ENCODE measurements at places on chromosomes 5 and 9.

DNA sequence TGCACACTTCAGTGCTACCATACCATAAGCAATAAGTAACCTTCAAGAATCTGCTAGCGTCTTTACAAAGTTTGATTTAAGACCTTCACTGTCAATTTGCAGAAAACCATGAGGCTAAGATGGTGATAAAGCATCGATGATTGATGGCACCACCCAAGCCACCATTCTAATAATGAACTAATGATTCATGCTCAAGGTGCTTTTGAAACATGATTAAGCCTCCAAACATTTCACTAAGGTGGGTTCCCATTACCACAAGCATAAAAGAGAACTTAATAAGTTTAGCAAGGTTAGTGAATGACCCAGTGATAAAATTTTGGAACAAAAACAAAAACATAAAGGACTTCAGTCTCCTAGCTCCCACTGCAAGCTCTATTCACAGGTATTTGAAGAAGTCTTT, 214.7 kb downstream of the FBXL17 start:
- no peak for DNase-seq

GRCh38 chr5:14247054-14247386, 103.9 kb downstream of the TRIO start:
- DNase-seq: no peak

GRCh38 chr5:41334758-41335157, 121.4 kb upstream of the C6 start:
- DNase-seq: no peak

DNA sequence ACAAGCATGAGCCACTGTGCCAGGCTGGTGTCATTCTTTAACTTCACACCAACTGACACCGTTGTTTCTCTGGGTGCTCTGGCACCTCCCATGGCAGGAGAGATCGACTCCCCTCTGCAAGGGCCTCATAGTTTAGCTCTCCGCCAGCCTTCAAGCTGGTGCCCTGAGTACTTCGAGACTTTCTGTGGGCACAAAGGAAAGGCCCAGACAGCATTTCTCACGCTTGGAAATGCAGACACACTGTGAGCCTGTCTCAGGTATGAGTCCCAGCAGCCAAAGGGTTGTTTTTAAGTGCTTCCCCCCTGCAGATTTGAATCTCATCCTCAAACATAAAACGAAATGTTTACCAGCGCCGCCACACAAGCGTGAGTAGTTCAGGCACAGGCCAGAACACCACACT, 11.1 kb upstream of the TCF7 start:
- DNase-seq: no peak

- DNase-seq: no peak
These were observed 124.5 kb upstream of the PRLR start for GRCh38 chr5:35354751-35355150.

DNA sequence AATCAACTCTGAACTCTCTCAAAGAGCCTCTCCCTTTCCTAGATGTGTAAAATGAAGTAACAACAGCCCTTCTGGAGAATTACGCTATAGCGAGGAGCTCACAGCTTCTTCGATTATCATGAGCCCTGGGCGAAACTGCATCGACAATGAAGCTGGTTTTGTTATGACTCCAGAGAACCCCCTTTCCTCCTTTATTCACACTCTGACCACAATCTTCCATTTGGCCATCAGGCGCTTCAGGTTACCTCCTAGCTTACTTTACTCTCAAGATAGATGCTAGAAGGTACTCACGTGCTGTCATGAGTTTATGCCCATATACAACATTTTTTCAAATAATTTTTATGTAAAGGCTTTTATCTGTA, 362.7 kb upstream of the RFX3 start:
- peak; percentile 40 for DNase-seq

Measured in stimulated activated naive CD8-positive, alpha-beta T cell treated with anti-CD3 and anti-CD28 coated beads, Interleukin-15, amount 100 ng/mL, for 72 hours (primary cell).